Brain microvascular endothelial cell (primary cell): ENCODE measurements at places on chromosomes 16 and 17.
A peak's percentile ranks its signal among the peaks of the same experiment; 100 is the strongest.

GRCh38 chr16:89037261-89038152 lies 56.1 kb upstream of the ACSF3 start:
- peak; percentile 9 for DNase-seq

GRCh38 chr16:25679511-25679910 lies 12.2 kb upstream of the HS3ST4 start:
- DNase-seq, result no peak

GRCh38 chr17:70552230-70552981 lies 383.1 kb downstream of the KCNJ2 start:
- DNase-seq, result peak; percentile 8

- no peak for DNase-seq
These were observed 13.8 kb downstream of the ELMO3 start for GRCh38 chr16:67212766-67213165.

- no peak for DNase-seq
These were observed 251.7 kb upstream of the IRX3 start for GRCh38 chr16:54538276-54538675.

GRCh38 chr16:88865310-88865709 lies 1.1 kb downstream of the PABPN1L start:
- no peak for DNase-seq

- DNase-seq, result peak; percentile 58
These were observed 14.0 kb downstream of the ERN1 start for GRCh38 chr17:64115822-64116534.

DNA sequence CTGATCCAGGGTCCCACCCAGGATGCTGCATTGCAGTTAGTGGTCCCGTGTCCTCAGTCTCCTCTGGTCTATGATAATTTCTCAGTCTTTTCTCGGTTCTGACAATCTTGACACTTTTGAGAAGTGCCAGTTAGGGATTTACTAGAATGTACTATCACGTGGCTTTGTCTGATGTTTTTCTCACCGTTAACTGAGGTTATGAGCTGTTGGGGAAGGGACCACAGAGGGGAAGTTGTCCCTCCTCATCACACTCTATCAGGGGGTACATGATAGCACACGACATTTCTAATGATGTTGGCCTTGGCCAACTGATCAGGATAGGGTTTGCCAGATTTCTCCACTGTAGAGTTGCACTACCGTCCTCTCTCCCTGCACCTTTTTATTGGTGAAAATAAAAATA lies 250.9 kb upstream of the SDK2 start:
- no peak for DNase-seq

- DNase-seq, result no peak
These were observed 34.7 kb upstream of the BRD7 start for GRCh38 chr16:50403491-50403890.

- no peak for DNase-seq
These were observed 13.5 kb downstream of the CEP295NL start for GRCh38 chr17:78889531-78889930.

GRCh38 chr16:66292241-66292935 lies 74.1 kb upstream of the CDH5 start:
- no peak for DNase-seq

DNA sequence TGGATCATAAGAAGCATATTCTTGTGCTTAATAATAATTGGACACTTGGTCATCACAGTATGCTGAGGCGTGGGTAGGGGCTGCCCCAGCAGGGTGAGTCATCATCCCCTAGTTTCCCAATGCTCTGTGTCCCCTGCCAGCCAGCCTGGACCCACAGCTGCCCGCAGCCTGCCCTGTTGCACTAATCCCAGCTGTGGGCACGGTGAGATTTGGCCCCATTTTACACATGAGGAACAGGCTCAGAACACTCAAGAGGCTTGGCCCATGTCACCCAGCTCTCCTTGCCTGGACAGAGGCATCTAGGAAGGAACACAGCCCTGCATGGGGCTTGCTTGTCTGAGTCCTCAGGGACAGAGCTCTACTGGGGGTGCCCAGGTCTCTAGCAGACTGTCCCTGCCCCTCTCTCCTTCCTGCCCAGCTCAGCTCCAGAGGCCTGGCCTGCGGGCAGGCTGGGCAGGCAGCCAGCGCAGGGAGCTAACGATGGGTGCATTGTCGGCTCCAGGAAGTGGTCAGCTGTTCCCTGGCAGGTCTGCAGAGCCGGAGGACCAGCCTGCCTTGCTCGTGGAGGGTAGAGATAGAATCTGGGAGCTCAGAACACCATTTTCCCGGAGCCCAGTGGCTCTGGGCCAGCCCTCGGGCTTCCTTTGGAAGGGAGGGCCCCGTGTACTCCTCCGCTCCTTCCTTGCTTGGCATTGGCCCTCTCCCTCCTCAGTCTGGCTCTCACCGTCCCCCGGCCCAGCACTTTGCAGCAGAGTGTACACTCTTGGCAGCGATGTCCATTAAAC lies 189.4 kb downstream of the RAB11FIP4 start:
- peak; percentile 69 for DNase-seq

DNA sequence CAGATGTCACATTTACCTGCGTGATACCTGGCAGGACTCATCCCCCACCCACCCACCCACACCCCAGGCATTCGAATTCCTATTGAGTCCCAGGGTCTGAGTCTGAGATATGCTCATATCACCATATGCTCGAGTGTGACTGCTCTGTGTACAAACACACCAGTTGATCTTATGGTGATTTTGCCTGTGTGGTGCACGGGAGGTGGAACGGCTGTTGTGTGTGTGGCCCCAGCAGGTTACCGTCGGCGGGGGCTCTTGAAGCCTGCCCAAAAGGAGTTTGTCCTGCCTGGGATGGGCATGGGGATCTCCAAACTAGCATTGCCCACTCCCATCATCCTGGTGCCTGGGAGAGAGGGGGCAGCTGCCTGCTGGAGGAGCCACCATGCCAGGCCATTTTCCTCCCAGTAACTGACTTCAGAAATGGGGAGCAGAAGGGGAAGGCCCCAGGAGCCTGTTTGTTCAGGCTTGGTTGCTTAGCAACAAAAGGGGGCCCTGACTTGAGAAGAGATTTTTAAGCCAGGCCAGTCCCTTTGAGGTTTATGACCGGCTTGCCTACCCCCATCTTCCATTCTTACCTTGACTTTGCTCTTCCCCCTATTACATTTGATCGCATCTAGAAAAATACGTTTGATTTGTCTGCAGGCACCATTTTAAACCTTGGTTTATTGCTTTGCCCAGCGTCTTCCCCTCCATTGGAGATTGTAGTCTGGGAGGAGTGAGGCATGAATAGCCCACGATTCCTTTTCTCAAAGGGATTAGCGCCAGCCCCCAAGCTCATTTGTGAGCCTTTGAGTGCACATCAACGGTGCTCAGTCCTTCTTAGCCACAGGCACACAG lies 217.7 kb downstream of the CCDC182 start:
- no peak for DNase-seq
